ENCODE measurements at places on chromosomes 16 and 17.

DNA sequence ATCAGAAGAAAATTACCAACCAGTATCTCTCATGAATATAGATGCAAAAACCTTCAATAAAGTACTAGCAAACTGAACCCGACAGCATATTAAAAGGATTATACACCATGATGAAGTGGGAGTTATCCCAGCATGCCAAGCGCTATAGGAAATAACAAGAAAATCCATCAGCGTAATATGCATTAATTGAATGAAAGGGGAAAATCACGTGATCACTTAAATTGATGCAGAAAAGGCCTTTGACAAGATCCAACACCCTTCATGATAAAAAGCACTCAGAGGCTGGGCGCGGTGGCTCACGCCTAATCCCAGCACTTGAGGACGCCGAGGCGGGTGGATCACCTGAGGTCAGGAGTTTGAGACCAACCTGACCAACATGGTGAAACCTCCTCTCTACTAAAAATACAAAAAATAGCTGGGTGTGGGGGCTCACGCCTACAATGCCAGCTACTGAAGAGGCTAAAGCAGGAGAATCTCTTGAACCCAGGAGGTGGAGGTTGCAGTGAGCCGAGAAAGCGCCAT lies 4.8 kb downstream of the CTRB2 start:
- DNase-seq = no peak

DNA sequence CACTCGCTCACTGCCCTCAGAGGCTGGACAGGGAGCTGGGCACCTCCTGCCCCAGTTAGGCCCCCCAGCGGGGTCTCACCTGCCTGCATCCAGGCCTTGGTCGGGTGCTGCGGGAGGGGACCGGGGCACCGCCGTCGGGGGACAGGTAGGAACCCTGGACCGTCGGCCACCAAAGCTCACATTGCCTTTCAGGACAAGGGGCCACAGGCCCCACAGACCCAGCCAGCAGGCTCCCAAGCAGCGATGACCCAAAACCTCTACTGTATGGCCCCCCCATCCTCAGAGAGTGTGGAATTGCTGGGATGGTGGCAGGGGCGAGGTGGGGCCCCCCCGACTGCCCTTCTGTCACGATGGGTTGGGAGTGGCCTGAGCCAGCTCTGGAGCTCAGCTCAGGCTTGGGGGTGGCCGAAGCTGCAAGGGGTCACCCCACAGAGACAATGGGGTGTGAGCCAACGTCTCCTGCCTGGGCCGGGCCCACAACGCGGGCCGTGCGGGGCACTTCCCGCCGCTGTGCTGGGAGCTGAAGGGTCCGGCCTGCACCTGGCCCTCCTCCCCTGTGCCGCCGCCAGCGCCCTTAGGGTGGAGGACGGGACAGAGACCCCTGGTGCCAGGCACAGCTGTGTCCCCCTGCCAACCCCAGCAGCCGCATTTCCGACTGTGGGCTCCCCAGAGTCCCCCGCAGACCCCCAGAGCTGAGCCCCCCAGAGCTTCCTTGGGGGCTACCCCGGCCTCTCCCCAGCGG lies 498 bp downstream of the IGFALS start:
- no peak for DNase-seq

- DNase-seq = no peak
Measured at GRCh38 chr17:42311240-42312034, 23.1 kb downstream of the STAT5A start.

- no peak for DNase-seq
Measured at GRCh38 chr16:68778551-68779231, 41.6 kb downstream of the CDH1 start.

DNA sequence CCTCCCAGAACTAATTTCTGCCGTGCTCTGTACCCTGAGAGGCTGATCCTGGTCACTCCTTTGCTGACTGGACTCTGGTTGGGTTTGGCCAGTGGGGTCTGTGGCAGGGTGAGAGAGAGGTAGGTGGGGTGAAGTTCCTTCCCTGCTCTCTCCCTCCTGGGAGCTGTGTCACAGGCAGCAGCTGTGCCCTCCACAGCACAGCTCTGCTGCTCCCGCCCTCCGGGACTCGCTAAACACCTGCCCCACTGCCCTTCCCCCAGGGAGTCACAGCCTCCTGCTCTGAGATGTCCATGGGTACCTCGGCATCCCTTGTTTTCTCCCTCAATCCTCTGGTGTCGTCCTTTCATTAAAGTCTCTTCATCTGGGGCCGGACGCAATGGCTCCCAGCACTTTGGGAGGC lies 66.4 kb downstream of the SRCIN1 start:
- no peak for DNase-seq

GRCh38 chr17:66965801-66966262 lies 1.3 kb downstream of the CACNG4 start:
- no peak for DNase-seq

DNA sequence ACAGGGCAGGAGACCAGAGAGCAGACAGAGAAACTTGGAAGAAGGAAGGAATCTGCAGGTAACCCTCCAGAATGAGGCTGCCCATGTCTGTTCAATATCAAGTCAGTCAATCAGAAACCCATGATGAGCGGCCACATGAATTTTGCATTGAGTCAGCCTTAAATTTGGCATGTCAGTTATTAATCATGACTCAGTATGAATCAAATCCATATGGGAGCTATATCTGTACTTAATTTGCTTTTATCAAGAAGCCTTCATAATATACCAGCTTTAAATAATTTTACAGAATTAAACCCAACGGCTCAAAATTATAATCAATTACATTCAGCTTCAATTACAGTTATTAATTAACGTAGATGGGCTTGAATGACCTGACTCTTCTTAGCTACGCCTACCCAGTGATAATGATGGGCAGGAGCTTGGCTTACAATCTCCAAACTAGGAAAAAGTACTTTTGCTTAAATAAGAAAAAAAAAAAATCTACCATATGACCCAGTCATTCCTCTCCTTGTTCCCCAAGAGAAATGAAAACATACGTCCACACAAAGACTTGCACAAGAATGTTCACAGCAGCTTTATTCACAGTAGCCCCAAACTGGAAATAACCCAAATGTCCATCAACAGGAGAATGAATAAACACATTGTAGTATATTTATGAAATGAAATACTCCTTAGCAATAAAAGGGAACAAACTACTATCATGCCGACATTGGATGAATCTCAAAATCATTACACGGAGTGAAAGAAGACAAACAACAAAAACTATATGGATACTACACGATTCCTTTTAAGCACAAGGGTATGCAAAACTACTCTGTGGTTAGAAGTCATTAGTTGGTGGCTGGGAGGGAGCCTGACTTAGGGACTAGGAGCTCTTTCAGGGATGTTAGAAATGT lies 48.6 kb downstream of the SLC39A11 start:
- no peak for DNase-seq

DNA sequence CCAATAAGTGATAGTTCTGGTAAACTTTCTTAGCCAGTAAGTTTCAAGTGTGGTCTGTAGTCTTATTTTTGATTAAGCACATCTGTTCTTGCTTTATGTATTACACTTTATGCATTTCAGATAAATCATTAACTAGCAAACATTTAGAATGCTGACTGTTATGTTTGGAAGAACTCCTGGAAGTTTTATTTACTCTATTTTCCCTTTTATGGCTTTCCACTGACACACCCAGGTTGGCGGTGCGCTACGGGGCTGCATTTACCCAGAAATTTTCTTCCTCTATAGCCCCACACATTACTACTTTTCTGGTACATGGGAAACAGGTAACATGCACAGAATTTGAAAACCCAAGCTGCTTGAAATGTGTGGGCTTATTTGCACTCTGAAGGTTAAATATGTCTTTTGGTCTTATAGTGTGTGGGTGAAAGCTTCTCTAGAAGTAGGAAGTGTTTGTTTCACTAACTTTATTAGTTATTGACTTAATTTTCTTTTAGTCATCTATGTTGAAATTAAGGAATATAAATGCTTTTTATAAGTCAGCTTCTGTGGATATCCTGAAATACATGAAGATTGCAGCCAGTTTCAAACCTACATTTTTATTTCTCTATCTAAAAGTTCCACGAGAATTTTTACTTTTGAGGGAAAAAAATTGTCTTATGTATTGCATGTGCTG lies 203.7 kb downstream of the PHKB start:
- DNase-seq = no peak

GRCh38 chr17:1577182-1577581 lies 14.6 kb upstream of the PITPNA start:
- no peak for DNase-seq

- DNase-seq = no peak
Measured at GRCh38 chr17:45101883-45102811, 30.2 kb downstream of the PLCD3 start.

DNA sequence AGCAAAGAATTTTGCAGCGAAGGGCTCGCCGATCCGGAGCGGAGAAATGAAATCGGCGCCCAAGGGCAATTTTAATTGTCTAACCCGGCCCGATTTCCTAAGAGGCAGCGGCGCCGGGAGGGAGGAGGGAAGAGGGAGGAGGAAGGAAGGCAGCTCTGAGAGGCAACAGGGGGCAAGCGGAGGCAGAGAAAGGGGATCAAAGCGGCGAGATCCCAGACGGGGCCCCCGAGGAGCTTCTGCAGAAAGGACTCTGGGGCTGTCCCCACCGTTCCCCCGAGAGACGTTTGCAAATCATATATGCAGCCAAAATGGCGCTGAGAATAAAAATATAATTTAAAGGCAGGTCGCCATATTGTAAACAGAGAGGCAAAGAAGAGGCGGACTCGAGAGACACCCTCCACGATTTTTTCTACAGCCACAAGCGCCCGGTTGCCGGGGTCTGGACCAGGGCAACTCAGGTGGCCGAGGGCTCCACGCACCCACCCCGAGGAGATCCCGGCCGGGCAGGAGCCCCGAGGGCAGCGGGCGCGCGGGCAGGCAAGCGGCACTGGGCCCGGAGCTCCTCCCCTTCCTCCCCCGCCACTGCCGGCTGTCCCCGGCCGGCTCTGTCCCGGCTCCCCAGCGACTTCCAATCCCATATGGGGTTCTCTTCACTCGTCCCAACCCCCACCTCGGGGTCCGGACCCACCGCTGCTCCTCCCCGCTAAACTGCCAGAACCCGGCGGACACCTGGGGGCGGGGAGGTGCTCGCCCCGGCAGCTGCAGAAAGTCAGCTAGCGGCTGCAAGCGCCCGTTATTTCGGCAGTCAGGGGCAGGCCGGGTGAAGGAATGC lies 1.9 kb downstream of the PHF12 start:
- peak; percentile 73 for DNase-seq

DNA sequence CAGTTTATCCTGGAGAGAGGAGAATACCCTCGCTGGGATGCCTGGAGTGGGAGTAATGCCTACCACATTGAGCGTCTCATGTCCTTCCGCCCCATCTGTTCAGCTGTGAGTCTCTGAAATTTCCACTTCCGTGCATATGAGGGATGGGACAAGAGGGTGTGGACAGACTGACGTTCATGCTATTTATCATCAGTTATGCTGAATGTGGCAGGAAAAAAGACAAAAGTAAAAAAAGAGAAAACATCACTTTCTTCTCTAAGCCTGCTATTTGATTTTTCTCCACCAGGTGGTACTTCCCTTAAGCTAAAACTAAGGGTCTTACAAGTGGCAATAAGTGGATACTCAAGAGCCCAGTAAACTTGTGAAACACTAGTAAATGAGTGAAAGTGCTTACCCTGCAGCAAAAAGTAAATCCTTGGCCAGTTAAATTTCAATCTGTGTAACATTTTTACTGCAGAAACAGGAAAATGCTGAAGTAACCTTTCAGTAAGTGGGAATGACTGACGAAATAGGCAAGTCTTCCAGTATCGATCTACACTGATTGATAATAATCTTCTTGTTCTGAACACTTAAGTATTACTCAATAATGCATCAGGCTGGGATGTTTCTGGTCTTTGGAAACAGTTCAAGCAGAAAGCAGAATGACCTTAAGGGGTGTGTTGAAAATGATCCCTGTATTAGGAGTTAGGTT lies 5.6 kb downstream of the CRYBA1 start:
- DNase-seq = peak; percentile 73

Measured in NAMALWA (cell line).